ENCODE measurements at places on chromosomes 7 and 10.

- DNase-seq: peak; percentile 50
Observed at GRCh38 chr10:110495731-110496552, 1.8 kb upstream of the DUSP5 start.

DNA sequence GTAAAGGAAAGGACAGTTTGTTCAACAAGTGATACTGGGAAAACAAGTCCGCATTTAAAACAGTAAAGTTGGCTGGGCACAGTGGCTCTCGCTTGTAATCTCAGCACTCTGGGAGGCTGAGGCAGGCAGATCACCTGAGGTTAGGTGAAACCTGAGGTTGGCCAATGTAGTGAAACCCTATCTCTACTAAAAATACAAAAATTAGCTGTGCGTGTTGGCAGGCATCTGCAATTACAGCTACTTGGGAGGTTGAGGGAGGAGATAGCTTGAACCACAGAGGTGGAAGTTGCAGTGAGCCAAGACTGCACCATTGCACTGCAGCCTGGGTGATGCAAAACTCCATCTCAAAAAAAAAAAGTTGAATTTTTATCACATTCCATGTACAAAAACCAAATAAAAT is 35.7 kb downstream of the ZNF92 start:
- DNase-seq: no peak

- no peak for DNase-seq
Observed at GRCh38 chr7:121633186-121633585, 237.1 kb upstream of the FAM3C start.

DNA sequence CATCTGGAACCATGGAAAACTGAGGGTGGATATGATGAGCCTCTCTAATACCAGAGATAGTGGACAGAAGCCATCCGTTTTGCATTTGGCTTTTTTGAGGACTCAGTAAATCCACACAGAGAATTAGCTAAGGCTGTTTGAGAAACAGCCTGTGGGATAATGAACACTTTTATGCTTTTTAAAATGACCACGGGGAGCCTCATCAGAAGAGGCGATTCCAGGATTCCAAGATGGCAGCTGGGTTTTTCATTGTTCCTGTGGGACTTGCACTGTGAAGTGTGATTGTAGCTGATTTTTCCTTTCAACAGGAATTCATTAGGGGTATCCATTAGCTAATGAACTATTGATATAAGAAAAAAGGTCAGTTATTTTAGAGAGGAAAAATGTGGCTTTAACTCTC is 353.2 kb downstream of the AUTS2 start:
- DNase-seq: no peak

DNA sequence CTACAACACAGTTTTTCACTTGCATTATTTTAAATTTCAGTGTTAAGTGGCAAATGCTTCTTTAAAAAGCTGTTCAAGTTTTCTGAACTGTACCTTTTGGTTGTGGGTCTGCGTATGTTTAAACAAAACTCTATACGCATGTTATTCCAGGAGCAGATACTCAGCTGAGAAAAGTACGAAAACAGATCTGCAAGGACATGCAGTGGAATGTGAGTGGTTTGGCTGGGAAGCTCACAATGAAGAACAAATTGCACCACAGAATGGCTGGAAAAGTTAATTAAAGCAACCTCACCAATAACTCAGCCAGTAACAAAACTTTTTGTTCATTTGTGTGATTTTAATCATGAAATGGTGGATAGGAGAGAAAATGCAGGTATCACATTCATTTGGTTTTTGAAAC is 17.6 kb downstream of the GLI3 start:
- no peak for DNase-seq

GRCh38 chr7:77667459-77668086 is 28.7 kb upstream of the RSBN1L start:
- no peak for DNase-seq

DNA sequence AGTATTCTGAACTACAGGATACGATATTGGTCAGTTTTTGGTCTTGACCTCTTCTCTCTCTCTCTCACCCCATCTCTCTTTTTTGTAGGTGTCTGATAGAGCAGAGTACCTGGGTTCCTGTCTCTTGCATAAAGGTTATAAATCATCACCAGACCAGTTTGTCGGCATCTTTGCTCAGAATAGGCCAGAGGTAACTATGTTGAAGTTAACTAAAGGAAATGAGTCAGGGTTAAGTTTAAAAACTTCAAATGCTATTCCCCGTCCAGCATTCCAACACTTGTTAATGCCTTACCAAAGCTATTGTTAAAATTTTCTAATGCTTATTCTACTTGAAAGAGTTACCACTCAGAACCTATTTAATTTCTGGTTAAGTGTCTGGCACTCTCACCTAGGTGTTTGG is 30.7 kb downstream of the ACSL5 start:
- no peak for DNase-seq

GRCh38 chr7:150755473-150756099 is 18.4 kb downstream of the GIMAP5 start:
- DNase-seq: peak; percentile 44

- DNase-seq: no peak
Observed at GRCh38 chr10:103849212-103849877, 6.0 kb downstream of the SH3PXD2A start.

DNA sequence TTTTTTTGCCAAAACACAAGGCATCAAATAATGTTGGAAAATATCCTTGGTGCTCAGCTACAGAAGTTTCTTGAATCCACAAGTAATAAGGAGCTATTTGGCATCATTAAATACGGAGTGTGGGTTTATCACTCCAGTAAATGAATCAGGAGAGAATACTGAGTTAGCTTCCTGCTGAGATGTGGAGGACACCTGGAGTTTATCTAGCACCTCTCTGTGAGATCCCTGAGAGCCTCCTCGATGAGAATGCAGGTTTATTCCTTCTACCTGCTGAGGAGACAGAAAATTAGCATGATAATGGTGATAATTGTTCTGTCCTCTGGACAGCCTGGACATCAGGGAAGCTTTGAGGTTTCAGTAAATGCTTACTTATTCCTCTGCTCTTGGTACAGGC is 40.5 kb downstream of the NRG3 start:
- DNase-seq: no peak

DNA sequence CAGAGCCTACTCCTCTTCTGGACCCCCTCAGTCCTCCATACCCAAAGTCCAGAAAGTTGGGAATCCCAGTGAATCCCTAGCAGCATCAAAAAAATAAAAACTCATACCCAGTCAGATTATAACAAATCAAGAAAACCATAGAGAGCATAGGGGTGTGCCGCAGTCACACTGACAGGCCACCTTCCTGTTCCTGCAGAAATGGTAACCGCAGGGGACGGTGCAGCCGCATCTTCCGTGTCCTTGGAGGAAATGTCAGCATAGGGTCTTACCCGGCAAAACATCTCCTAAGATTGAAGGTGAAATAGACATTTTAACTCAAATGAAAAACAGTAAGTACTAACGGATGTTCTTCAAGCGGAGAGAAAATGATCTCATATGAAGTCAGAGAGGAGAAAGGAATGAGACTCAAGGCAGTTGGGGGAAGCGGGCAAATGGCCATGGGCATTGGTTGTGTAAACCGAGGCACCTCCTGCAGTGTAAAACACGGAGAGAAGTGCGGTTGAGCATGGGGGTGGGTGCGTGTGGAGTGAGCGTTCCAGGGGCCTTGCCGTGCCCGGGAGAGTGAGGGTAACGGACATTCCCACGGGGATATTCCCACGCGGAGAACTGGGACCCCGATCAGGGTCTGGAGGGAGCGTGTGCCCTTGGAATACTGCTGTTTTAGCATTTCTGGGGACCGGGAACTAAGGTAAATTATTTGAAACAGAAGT is 110.8 kb downstream of the NKX6-2 start:
- no peak for DNase-seq

- DNase-seq: no peak
Observed at GRCh38 chr7:151992375-151992774, 33.1 kb upstream of the GALNT11 start.

Measured in activated T-helper 1 cell treated with anti-CD3 and anti-CD28 coated beads, Interleukin-2, amount 50 U/mL, for 16 hours (primary cell).